ENCODE measurements at places on chromosomes 6 and 20.

DNA sequence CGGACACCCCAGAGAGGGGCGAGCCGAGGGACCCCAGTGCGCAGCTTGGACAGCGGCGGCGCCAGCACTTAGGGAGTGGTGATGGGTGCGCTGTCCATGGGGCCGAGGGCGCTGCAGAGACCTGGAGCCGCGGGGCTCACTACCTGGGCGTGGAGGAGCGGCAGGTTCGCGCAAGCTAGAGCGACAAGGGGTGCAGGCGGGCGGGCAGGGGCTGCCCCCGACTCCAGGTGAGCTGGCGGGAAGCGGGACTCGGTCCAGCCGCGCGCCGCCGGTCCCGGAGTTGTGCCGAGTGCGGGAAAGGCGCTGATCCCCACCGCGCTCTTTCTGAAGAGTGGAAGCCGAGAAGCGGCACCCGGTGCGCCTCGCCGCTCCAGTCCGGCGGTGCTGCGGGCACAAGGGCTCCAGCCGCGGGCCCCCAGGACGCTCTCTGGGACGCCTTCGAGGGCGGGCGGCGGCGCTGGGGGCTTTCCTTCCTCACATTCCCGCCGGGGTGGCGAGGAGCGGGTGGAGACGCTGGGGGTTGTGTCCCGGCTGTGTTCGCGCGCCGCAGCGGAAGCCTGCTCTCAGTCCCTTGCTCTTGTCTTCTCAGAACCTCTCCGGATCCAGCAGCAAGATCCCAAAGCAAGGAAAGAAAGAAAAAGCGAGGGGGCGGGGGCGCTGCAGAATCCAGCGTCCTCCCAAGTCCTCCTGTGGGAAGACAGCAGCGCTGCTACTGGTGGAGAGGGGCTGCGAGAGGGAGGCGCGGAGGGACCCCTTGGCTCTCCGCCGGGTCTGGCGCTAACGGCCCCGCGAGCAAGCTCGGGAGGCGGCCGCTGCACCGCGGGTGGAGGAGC is at the start of gene B3GAT2:
B3GAT2 (minus strand) TSS at position 610 of the 833 bp plus-strand sequence. CDS start 631 bp downstream, outside the sequence.
- DNase-seq, result peak; percentile 53

- peak; percentile 84 for DNase-seq
These were observed 73.1 kb downstream of the HIVEP2 start for GRCh38 chr6:142871910-142872331.

DNA sequence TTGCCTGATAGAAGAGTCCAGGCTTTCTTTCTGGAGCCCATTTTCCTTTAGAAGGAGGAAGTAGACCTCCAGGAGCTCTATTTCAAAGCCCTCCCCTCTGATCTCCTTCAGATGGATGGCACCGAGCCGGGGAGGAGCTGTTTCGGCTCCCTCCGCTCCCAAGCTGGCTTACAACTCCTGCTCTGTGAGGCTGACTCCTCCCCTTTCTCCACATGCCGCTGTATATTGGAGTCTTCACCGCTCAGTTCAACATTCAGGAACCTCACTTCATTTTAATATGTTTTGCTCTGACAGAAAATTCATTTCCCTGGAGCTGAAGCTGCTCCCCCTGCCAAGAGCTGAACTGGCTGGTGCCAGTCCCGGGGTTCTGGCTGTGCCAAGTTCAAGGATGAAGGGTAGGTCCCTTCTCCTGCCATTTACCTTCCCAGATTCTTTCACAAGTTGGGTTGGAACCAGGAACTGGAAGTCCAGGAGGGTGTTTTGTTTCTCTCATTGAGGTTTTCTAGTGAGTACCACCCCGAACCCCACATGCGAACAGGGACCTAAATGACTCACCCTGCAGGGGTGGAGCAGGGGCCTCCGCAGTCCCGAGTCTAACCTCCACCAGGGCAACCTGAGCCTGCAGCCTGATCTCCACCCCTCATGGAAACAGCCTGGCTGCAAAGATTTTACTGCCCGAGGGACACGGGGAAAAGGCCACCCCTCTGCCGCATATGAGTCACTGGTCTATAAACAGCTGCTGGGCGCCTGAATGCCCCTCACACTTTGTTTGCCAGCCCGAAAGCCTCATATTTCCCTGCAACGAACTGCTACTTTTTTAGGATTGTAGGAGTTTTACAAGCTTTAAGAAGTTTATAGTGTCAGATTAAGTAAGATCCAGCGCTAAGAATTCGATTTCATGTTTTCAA is 68.6 kb upstream of the FOXA2 start:
- no peak for DNase-seq

DNA sequence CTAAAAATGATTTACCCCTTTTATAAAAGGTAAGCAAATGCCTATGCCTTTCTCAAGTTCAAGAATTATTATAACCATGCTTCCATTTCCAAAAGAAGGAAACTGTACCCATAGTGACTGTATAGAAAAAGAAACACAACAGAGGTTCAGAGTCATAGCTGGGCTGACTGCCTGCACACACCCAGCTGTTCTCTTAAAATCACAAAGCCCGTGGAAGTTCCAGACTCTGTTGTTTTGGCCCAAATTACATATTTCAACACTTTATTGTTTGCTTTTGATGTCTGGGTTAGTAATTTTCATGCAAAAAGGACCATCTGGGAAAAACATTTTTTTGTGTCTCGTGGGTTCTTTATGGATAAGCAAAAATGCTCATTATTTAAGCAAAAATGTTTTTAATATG is 99.2 kb downstream of the LCA5 start:
- peak; percentile 66 for DNase-seq

GRCh38 chr20:51487565-51488268 is 54.8 kb downstream of the NFATC2 start:
- DNase-seq, result peak; percentile 47

DNA sequence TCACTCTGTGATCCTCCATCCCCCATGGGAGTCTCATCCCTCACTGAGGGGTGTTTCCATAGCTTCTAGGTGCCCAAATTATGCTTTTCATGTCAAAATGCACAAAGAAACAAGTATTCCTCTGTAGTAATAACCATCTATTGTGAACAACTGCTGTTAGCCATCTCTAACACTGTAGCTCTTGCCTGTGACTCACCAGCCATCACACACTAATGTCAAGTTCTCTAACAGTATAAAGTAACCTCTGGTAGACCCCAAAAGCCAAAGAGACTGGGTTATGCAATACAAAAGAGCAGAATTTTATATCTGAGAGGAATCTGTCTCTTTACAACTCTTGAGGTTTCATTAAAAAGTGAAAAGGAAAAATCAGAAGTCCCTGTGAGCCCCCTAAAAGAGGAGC is 25.4 kb upstream of the IYD start:
- DNase-seq, result peak; percentile 30

DNA sequence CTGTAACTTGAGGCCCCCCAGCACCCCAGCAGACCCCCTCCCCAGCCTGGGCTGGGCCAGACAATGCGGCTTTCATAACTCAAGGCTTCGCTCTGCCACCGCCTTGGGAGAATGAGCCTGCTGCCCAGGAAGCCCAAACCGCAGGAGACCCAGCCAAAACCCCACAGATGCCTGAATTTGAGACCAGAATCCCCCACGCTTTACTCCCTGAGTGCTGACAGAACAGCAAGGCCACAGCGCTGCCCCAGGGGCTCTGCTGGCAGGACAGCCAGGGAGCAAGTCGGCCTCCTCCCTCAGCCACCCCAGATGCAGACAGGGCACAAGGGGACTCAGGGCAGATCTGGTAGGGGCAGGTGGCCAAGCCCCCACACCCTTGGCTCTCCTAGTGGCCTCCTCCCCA is 2.2 kb downstream of the MDFI start:
- no peak for DNase-seq

DNA sequence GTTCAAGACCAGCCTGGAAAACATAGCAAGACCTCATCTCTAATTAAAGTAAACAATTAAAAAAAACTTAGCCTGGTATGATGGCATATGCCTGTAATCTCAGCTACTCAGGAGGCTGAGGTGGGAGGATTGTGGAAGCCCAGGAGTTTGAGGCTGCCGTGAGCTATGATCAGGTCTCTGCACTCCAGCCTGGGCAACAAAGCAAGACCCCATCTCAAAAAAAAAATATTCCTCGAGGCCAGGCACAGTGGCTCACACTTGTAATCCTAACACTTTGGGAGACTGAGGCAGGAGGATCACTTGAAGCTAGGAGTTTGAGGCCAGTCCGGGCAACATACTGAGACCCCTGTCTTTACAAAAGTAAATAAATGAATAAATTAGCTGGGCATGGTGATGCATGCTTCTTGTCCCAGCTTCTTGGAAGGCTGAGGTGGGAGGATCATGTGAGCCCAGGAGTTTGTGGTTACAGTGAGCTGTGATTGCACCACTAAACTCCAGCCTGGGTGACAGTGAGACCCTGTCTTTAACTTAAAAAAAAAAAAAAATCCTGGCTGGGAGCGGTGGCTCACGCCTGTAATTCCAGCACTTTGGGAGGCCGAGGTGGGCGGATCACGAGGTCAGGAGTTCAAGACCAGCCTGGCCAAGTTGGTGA is 9.3 kb upstream of the C2 start:
- DNase-seq, result no peak

GRCh38 chr6:121055572-121056163 is 278.6 kb downstream of the TBC1D32 start:
- DNase-seq, result peak; percentile 23

DNA sequence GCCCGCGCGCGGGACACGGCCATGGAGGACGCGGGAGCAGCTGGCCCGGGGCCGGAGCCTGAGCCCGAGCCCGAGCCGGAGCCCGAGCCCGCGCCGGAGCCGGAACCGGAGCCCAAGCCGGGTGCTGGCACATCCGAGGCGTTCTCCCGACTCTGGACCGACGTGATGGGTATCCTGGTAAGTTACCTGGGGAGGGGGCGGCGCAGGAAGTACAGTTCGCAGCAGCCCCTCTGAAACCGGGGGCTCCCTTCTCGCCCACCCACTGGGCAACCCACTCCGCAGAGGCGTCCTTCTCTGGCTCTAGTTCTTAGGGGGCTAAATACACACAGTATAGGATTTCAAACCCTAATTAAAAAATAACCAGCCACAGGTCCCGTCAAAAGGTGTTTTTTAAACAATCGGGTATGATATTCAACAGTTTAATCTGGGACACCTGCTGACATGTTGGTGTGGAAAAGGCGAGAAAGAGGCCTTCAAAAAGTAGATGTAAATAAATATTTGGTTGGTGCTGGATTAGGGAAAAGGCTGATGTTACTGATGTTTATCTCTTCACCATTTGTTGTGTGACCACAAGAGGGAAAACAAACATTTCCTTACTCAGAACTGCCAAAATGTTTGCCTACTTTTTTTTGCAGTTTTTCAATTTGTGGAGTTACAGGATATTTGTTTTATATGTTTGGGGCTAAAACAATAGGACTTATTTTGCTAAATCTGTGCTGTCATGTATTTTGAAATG is 577 bp downstream of the SASH1 start:
- DNase-seq, result no peak

DNA sequence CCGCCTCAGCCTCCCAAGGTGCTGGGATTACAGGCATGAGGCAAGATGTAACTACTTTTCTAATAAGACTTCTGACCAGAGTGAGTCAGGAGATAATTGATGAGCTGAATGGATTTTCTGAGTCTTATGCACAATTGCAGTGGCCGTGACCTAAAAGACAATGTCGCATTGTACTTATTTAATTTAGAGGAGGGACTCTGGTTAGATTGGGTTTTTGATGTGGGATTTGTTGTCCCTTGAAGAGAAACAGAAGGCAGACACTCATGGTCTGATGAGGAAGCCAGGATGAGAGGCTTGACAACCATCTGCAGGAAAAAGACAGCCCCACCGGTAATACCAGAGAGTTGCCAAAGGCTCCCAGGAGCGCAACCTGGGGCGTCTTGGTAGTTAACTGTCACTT is 68.0 kb downstream of the ISM1 start:
- DNase-seq, result no peak

DNA sequence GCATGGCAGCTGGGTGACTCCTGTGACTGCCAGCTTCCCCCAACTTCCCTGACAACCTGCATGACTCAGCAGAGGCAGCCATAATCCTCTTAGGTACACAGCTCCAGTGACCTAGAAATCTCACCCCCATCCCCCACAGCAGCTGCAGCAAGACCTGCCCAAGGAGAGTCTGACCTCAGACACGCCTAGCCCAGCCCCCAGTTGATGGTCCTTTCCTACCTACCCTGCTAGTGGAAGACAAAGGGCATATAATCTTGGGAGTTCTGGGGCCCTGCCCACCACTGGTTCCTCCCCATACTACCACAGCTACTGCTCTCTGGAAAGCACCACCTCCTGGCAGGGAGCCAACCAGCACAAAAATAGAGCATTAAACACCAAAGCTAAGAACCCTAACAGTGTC is 90.2 kb downstream of the F13A1 start:
- DNase-seq, result no peak

- no peak for DNase-seq
These were observed 47.9 kb downstream of the DEK start for GRCh38 chr6:18216411-18216810.

- DNase-seq, result no peak
These were observed 46.3 kb downstream of the PPP1R14C start for GRCh38 chr6:150189122-150189521.

DNA sequence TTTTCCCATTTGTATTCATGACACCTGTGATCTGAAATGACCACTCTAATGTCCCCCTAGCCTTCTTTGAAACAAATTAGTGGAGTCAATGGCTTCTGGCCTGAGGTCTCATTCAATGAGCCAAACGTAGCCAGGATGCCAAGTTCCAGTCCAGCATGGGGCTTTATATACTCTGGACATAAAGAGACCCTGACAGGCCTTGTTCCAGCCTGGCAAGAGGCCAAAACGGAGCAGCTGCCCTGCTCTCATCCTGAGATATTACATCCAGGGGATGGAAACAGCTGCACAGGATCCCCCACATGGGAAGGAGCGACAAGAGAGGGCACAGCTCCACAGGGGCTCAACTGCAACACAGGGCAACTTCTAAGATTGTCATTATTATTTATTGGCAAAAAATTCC is 437.8 kb downstream of the CDH26 start:
- no peak for DNase-seq

GRCh38 chr20:1414982-1415381 is 22.1 kb upstream of the FKBP1A start:
- peak; percentile 64 for DNase-seq

DNA sequence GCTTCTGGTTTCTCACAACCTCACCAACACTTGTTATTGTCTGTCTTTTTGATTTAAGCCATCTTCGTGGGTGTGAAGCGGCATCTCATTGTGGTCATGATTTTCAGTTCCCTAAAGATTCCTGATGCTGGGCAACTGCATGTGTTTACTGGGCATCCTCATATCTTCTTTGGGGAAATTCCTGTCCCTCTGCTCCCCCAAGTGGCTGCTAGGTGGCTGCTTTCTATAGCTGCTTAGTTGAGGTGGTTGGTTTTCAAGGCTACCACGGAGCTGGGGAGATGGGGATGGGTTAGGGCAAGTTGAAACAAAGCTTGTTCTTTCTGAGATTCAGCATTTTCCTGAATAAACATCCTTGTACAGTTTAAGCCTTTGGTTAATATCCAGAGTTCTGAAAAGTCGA is 403.9 kb upstream of the SULF2 start:
- DNase-seq, result no peak

- DNase-seq, result no peak
These were observed 7.6 kb upstream of the CCN2 start for GRCh38 chr6:131958542-131959470.

DNA sequence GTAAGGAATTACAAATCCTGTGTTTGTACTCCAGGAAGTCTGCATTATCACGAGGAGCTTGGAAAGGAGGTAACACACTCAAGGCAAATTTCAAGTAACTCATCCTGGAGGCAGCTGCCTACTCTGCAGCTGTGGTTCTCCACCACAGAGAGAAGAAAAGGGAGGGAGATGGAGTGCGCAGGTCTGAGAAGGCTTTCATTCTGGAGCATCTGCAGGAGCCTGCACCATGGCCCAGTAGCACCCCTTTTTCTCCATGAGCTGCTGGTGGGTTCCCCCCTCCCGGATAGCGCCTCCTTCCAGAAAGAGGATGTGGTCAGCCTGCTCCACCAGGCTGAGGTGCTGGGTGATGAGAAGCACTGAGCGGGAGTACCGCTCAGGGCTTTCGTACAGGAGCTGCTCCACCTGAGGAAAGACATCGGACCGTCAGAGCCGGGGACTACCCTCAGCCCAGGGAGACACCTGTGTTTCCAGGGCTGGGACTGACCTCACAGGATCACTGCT is 1.6 kb upstream of the PSMB8 start:
- DNase-seq, result no peak

Data from foreskin fibroblast (primary cell).